ENCODE measurements at places on chromosomes 3 and 15.

DNA sequence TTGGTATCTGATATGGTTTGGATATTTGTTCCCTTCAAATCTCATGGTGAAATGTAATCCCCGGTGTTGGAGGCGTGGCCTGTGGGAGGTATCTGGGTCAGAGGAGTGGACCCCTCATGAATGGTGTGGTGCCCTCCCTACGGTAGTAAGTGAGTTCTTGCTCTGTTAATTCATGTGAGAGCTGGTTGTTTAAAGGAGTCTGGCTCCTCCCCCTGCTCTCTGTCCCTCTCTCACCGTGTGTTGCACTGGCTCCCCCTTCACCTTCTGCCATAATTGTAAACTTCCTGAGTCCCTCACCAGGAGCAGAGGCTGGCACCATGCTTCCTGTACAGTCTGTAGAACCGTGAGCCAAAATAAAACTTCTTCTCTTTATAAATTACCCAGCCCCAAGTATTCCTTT, 246.9 kb upstream of the AGTR1 start:
- DNase-seq = no peak

DNA sequence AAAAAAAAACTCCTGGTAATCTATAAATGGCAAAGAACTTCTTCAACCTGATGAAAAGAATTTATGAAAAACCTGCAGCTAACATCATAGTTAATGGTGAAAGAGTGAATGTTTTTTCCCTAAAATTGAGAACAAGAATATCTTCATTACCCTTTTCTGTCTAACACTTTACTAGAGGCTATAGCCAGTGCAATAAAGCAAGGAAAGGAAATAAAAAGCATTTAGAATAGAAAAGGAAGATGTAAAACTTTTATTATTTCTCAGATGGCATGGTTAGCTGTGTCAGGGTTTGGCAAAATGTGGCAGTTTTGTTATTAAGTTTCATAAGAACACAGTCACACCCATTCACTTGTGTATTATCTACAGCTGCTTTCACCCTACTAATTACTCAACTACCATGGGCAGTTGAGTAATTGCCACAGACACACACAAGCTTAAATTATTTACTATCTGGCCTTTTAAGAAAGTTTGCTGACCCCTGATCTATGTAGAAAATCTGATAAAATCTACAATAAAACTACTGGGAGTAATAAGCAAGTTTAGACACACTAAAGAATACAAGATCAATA, 465.1 kb downstream of the MAGI1 start:
- DNase-seq = no peak

DNA sequence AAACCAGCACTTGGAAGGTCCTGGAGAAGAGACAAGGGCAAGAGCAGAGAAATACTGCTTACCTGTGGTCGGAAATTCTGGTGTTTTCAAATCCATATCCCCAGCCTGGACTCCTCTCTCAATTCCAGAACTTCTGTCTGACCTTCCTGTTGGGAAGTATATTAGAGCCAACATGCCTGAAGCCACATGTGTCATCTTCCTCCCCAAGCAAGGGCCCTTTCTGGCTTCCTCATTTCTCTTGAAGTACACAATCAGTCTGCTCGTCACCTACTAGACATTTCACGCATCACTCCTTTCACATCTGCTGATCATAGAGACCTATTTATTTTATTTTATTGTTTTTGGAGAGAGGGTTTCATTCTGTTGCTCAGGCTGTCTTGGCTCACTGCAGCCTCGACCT, 8.4 kb downstream of the PARP14 start:
- DNase-seq = no peak

GRCh38 chr15:69478259-69478781, 25.7 kb downstream of the RPLP1 start:
- peak; percentile 57 for DNase-seq

DNA sequence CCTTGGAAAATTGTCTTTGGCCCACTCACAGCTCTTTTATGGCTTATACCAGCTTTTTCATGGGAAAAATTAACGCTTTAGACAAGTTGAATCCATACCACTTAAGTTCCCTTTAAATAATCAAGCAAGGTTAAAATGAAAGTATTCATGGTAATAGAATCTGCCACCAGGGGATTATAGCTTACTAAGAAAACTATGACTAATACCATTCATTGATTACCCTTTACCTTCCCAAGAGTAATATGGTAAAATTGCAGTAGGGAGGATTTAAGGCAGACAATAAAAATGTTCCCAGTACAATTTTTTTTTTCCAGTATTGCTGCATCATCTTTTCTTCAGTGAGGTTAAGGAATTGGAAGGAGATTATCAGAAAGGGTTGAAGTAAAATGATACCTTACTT, 641.1 kb upstream of the NAALADL2 start:
- no peak for DNase-seq

GRCh38 chr3:157226173-157226847, 66.4 kb upstream of the CCNL1 start:
- no peak for DNase-seq

GRCh38 chr3:185912929-185913901, 24.6 kb downstream of the TRA2B start:
- DNase-seq = no peak

DNA sequence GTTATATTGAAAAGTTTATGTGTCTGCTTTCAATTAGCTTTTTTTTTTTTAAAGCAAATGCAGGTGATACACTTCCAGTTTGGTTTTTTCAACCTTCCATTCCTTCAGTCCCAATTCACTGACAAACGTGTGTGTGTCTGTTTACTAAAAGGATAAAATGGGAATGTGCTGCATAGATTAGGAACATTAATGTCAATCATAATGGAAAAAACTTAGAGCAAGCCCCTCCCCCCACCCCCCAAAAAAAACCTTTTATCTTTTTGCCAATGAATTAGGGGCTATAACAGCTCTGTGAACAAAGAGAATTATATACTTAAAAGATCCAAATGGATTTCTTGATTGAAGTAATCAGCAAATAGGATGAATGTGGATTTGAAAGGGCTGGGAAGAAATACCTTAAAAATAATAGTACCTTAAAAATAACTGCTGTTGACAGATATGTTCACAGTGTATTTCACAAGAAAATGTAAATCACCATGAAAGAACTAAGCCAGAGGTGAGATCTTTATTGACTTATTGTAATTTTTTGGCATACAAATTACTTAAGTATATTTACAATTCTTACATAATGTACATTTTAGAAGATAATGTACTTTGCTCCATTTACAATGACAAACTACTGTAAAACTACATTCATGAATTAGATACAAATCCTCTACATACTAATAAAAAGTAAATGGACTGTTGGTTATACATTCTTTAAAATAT, 3.5 kb upstream of the XXYLT1 start:
- DNase-seq = no peak

GRCh38 chr3:127822041-127822681, at the start of gene MGLL:
Gene MGLL (minus strand): TSS chr3:127822515. CDS start chr3:127822318, 197 bp downstream.
- no peak for DNase-seq

DNA sequence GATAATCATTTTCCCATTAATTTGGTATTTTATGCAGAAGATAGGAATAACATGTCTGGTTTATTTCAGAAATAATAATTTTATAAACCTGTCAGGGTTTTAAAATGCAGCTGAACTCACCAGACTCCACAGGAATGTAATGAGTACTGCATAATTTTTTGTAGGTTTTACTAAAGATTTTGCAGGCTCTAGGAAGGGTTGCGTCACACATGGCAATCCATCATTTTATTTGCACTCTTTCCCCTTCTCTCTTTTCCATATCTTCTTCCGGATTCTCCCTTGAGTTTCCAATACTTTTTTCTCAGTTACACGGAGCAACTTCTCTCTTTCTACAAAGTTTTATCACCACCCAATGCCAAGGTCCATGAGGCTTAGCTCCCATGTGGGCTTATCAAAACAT, 234.7 kb downstream of the NFKBIZ start:
- no peak for DNase-seq
